ENCODE measurements at places on chromosomes 6 and 20. TPM values are rescaled to one million over a fixed set of nuclear protein-coding genes. Genes with fewer than 3 reads are reported as not detected.

- no peak for DNase-seq
These were observed 21.5 kb downstream of the SYNJ2 start for GRCh38 chr6:158002951-158003853.

GRCh38 chr6:41083072-41083471 is 10.3 kb downstream of the NFYA start:
- no peak for DNase-seq

Gene SYNDIG1
- under 0.01 TPM for total RNA-seq

Gene STMND1
- total RNA-seq, result not detected

Gene MCHR2
- total RNA-seq, result not detected

GRCh38 chr6:2767657-2768524 is 2.7 kb downstream of the WRNIP1 start:
- no peak for DNase-seq

Gene SIRPD
- total RNA-seq, result 0.27 TPM

- DNase-seq, result no peak
These were observed 4.4 kb downstream of the PI16 start for GRCh38 chr6:36958775-36959554.

Gene GABRR2
- total RNA-seq, result 0.27 TPM

DNA sequence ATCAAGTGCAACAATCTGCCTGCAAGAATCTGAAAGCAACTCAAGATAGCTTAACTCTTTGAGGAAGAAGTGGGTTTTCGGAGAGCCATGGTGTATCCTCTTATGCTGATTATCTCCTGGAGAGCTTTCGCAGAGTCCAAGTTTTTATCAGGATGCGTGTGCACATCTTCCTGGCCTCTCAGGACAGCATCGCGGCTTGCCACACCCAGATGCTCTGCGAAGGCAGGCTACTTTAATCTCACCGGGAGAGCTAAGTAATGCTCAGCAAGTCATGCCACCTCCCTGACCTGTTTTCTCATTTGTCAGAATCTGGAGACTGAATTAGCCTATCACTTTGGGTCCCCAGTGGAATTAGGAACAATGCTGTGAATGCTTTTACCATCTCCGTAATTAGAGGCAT is 52.9 kb downstream of the TTI1 start:
- DNase-seq, result no peak

- DNase-seq, result no peak
These were observed 37.9 kb downstream of the SYNDIG1 start for GRCh38 chr20:24507182-24507853.

- DNase-seq, result no peak
These were observed 12.0 kb upstream of the DTNBP1 start for GRCh38 chr6:15674690-15675386.

All from hematopoietic multipotent progenitor cell (in vitro differentiated cells).